ENCODE measurements at places on chromosomes 5 and 9. TPM values are rescaled to one million over a fixed set of nuclear protein-coding genes. Genes with fewer than 3 reads are reported as not detected.
A peak's percentile ranks its signal among the peaks of the same experiment; 100 is the strongest.

GRCh38 chr9:96078897-96079490 lies 203.5 kb downstream of the ERCC6L2 start:
- DNase-seq, result no peak

- no peak for DNase-seq
These were observed 17.7 kb upstream of the UBAC1 start for GRCh38 chr9:135978642-135979546.

DNA sequence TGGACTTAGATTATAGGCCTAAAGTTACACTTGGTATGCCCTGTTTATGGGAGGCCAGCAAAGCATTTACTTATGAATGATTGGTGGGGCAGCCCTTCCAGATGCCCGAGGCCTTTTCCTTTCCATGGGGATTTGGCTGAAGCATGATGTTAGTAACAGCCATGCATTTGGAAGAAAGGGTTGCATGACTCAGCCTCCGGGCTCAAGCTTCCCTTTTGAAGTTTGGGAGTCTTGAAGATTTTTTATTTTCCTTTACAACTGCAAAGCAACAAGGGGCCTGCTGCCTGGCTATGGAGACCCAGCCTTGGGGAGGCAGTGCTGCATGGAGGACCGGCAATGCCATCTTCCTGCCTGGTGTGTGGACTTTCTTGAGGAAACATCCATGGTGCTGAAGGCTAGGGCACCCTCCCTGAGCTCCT lies 244.7 kb downstream of the ICE1 start:
- no peak for DNase-seq

GRCh38 chr5:158903006-158903405 lies 196.7 kb downstream of the EBF1 start:
- DNase-seq, result no peak

DNA sequence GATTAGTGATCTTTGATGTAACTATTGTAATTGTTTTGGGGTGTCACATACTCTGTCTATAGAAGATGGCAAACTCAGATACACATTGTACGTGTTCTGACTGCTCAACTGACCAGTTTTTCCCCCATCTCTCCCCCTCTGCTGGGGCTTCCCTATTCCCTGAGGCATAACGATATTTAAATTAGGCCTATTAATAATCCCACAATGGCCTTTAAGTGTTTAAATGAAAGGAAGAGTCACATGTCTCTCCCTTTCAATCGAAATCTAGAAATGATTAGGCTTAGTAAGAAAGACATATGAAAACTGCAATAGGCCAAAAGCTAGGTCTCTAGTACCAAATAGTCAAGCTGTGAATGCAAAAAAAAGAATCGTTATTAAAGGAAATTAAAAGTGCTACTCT lies 265.6 kb downstream of the TMEM232 start:
- DNase-seq, result no peak

DNA sequence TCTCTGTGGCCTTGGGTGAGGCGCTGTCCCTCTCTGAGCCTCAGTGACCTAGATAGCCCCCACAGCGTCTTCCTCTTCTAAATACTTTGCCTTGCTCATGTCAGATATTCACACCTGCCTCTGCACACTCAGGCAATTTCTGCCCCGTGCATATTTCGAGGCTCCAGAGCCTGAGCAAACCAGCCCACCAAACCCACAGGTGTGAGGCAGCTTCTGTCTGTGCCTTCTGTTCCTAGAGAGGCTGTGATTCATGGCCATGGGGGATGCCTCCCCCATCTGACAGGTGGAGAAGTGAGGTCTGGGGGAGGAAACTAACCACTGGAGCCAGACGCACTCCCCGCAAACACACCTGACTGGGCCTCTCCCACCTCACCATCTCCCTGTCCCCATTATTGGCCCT lies 42.7 kb upstream of the CPLX2 start:
- DNase-seq, result no peak

DNA sequence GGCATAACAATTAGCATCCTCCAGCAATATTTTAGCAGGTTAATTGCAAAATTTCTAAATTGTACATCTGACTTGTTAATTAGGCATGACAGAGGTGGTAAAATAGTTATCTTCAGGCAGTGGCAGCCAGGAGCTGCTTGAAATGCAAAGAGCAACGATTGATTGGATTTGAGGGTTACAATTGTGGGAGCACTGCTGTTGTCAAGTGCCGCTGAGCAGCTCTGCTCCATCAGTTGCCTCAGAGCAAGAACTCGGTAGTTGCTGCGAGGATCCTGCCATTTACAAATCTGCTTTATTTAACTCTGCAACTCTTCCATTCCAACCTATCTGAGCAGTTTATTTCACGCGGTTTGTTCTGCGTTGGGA lies 12.6 kb downstream of the PBX3 start:
- DNase-seq, result no peak

DNA sequence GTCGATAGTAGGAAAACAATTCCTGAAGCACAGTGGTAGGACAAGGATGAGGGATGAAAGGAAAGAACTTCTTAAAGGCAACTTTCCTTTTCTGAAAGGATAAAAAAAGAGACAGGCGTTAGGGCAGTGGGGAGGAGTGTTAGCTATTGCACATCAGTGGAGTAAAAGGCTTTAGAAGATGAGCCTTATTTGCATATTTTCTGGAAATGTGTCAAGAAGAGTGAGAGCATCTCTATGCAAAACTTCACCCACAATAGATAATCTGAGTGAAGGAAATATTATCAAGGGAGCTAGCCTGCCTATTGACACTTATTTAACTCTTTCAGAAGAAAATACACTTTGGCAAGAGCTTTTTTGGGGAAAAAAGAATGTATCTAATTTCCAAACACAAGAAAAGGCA lies 151.6 kb downstream of the MACIR start:
- DNase-seq, result no peak

- no peak for DNase-seq
These were observed 14.3 kb downstream of the GPX3 start for GRCh38 chr5:151034422-151035379.

- no peak for DNase-seq
These were observed 539 bp downstream of the POC5 start for GRCh38 chr5:75716715-75717081.

- peak; percentile 89 for DNase-seq
These were observed 707 bp downstream of the PIP5K1B start for GRCh38 chr9:68705531-68706362.

- no peak for DNase-seq
These were observed 76.3 kb upstream of the ORM1 start for GRCh38 chr9:114246558-114246957.

DNA sequence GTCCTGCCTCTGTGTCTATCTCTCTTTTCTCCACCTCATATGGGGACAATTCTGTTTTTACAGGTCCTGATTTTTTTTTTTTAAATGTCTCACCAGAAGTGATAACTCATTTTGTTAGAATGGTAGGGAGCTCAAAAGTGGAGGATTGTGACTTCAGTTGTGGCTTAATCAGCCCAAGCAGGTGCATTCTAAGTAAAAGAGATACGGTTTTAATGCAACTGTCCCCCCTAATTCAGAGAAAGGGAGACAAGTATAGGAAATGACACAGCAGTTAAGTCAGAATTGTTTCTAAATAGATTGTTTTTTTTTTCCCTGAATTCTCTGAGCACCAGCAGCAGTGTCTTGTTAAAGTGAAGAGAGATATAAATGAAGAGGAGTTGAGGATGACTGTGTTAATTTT lies 24.5 kb downstream of the MAST4 start:
- DNase-seq, result no peak

GRCh38 chr9:98881836-98882568 lies 61.7 kb upstream of the COL15A1 start:
- peak; percentile 11 for DNase-seq

DNA sequence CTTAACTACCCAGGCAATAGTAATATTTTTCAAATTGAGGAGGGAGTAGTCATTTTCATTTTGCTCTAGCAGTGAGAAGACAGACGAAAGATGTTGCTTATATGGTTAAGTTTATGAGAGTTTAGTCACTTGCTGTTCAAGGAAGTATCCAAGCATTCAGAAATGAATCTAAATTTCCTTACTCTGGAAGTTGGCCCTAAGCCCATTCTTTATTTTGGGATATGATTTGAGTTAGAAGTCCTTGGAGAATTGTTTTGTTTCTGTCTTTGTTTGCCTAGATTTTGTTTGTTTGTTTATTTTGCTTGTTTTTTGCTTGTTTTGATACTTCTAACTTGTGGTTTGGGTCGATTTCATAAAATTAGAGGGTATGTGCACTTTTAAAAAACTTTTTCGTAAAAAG lies 146.4 kb upstream of the FGF10 start:
- DNase-seq, result no peak

DNA sequence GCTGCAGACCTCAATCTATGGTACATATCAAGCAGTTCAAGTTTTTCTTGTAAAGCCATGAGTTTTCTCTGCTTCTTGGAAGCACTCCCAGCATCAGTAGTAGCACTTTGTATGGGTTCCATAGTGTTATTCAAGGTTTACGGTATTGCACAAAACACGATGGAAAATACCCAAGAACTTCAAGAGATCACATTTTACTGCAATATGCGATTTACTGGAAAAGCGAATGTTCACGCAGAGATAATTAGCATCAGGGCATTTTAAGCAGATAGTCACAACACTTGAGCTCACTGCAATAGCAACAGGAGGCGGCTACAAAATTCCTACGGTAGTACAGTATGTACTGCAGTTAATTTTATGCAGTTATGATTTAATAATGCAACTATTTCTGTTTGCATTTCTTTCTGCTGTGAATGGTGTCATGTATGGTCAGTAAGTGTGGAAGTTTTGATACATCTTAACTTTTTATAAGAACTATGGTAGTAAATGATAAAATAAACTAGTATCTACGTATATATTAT lies 200.8 kb downstream of the SMARCA2 start:
- DNase-seq, result no peak

DNA sequence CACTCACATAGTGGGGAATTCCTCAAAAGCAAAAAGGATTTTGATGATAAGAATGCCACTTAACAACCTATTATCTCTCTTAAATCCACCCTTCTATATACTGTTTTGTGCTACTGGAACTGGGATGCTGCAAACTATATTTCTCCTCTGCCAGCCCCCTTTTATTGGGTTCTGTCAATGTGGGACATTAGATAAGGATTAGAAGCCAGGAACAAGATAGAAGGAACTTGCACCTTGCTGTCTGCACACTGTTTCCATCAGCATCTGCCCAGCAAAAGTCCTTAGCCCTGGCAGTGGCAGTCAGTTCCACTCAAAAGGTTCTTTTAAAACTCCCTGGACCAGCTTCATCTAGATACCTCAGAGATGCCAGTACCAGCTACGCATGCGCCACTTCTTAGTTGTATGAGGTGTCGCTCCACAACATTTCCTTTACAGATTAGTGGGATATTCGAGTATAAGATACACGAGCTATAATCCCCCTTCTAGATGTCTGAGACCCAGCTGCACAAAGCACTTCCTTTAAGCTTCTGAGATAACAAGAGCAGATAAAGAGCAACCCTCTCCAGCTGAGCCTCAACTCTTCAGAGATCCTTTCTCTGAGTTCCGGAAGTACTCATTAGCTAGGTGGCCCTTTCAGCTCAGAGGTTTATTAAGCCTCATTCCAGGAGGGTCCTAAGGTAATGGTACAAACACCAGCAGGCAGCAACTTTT lies 45.3 kb downstream of the CERT1 start:
- no peak for DNase-seq

GRCh38 chr5:175796536-175797499 lies 74.6 kb upstream of the CPLX2 start:
- DNase-seq, result peak; percentile 93

GRCh38 chr5:108650997-108651396 lies 96.7 kb upstream of the FER start:
- DNase-seq, result no peak

DNA sequence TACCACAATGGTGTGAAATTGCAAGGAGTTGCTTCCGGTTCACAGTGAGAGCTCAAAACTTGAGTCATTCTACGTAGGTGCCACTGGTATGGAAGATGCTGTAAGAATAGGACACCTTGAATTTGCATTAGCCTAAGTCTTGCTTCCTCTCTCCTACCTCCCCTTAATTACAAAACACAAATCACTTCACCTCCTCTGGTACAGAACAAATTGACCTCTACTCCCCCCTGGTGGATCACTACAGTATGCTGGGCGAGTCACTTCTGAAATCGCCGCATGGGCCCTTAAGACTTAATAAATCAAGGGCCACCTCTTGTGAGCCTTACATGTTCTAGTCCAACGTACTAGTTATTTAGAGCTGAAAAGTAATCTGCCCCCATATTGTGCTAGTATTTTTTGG lies 145.3 kb upstream of the SMARCA2 start:
- no peak for DNase-seq

DNA sequence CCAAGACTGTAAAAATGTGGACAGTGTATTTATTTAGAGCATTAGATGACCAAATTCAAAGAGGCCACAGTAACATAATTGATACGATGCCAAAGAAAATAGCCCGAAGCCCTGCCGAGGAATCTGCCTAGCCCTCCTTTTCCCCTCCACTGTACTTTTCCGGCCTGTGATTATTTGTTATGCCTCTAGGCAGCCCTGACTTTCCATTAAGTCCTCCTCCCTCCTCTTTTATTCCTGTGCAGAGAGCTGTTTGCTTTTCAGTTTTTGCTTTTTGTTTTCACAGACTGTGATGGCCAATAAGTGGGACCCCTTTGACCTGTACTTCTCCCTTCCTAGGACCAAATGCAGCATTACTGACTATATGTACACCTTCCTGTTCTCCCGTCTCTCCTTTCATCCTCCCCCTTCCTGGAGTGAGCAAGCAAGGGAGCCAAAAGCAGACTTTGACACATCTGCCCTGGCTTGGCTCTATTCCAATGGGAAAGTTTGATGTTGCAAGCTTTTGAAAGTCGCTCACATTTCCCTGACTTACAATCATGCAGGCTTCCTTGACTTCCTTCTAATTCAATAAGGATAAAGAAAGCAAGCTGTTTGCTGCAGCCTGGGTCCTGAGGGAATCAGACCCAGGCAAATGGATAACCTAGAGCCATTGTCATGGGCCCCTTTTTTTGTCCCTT lies 76.1 kb downstream of the NREP start:
- no peak for DNase-seq

GRCh38 chr9:72428329-72428728 lies 63.3 kb upstream of the ZFAND5 start:
- DNase-seq, result no peak

GRCh38 chr5:61673007-61673735 lies 341.1 kb downstream of the ZSWIM6 start:
- DNase-seq, result no peak

The MAST4 gene
- 45.2 TPM for total RNA-seq

The TAF11L10 gene
- not detected for total RNA-seq

The PCDHGA2 gene
- total RNA-seq, result 3.7 TPM

The PCDHB11 gene
- total RNA-seq, result 2.0 TPM

The ADRB2 gene
- 25.3 TPM for total RNA-seq

The TRIM14 gene
- 13.8 TPM for total RNA-seq

The IRX4 gene
- total RNA-seq, result not detected

The RASEF gene
- total RNA-seq, result 0.06 TPM

The CARD9 gene
- 4.3 TPM for total RNA-seq

The C1QTNF3 gene
- total RNA-seq, result 2.7 TPM
